NCI-H187 (cell line): ENCODE measurements at places on chromosomes 12 and 14.

- no peak for DNase-seq
These were observed 637 bp downstream of the ACVRL1 start for GRCh38 chr12:51907856-51908425.

GRCh38 chr14:62645649-62646048 is 399.6 kb downstream of the KCNH5 start:
- no peak for DNase-seq

DNA sequence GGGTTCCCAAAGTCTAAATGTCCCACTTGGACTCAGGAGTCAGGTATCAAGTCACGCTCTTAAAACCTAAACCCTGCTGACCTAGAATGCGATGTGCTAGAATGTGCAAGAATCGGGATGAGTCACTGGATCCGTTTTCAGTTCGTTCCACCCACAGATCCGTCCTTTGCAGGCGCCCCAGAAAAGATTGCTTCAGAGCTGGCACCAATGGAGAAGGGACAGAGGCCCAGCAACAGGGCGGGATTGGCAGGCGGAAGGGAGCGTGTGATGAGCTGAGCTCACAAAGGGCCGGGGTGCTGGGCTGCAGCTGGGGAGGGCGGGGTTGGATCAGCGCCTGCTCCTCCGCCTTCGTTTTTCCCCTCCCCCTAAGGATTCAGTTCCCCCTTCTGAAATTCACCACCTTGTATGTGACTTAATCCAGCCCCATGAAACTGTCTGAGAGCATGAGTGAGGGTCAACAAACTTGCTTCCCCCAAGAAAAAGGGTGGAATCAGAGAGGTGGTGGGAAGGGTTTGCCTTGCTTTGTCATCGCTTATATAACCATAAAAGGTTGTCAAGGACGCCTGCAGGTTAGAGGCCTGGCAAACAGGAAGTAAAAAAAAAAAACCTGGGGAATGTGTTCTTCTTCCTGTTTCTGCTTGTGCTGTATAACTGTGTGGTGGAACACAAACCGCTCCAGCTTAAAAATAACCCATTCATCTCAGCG is 2.8 kb upstream of the UBC start:
- DNase-seq = no peak

GRCh38 chr12:58487255-58487654 is 433.0 kb downstream of the LRIG3 start:
- DNase-seq = no peak

DNA sequence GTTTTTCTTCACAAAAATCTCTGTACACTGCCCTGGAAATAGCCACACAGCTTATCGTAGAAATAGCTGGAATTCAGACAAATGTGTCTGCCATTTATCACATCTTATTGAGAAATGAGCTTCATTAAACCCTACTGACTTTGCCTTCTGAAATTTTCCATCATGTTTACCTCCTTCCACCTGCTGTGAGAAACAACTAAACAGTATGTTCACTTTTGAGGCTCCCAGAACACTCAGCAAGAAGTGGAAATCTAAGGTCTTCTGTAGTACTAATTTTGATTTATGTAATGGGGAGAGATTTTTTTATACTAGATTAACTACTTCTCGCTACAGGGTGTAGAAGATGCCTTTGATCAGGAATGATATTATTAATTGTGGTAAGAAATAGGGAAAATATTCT is 268.0 kb downstream of the KCNC2 start:
- DNase-seq = no peak

DNA sequence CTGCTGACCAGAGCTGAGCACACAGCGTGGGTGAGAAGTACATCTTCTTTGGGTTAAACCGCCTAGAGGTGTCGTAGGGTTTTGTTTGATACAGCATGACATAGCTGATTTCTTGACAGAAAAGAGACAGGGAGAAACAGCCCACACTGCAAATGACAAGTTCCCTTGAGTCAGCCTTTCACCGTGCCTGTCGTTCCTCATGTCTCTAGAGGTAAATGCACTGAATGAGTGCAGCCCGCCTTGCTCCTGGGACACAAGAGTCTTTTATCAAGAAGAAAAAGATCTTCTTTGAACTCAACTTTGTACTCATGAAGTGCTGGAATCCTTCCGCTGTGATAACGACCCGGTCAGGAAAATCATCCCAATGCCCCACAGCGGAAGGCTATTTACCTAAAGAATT is 77.6 kb downstream of the TMEM132D start:
- no peak for DNase-seq

DNA sequence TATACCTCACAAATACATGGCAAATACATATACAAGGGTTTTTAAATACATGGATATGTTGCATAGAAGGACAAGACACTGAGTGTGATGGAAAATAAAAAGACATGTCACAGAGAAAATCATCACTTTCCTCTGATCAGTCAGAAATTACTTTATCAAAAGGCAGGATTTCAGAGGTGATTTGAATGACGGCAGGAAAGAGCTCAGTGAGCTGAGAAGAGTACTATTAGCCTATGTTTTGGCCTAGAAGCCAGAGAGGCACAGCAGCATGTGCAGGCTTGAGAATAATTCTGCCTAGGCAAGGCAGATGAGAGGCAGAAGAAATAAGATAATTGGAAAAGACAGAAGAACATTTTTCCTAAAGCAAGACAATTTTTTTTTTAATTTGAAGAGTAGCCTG is 94.9 kb downstream of the BCAT1 start:
- DNase-seq = no peak

GRCh38 chr12:124399622-124400021 is 104.7 kb downstream of the RFLNA start:
- no peak for DNase-seq

GRCh38 chr14:92666251-92666650 is 82.2 kb downstream of the LGMN start:
- DNase-seq = no peak

- no peak for DNase-seq
These were observed 51.4 kb downstream of the HMGA2 start for GRCh38 chr12:65875640-65876071.

GRCh38 chr12:38915429-38916182 is 10.2 kb upstream of the CPNE8 start:
- DNase-seq = no peak

DNA sequence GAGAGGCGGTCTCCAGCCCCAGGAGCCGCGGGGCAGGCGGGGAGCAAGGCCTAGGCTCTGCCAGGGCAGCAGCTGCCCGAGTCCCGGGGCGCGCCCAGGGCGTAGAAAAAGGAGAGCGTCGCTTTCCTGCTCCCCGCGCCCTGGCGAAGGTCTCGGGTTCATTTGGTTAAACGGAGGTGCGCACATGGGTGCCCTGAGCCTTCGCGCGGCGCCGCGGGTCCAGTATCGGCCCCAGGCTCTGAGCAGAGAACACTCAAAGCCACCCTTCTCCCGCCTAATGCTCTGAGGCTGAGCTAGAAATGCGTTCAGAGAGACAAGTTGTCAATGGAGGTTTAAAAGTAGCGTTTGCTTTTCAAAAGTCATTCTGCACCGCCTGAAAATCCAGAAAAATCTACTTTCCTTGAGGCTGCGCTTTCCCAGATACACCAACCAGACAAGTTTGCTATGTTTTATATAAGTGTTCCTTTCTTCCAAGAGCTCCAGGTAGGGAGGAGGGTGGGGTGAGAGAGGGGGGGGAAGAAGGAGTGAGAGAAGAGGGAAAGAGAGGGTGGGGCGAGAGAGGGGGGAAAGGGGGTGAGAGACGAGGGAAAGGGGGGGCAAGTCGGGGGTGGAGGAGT is 1.5 kb downstream of the TMEM132C start:
- DNase-seq = no peak

- no peak for DNase-seq
These were observed 232.0 kb upstream of the TMTC1 start for GRCh38 chr12:30015631-30016337.

- DNase-seq = no peak
These were observed 1.7 kb downstream of the BTBD6 start for GRCh38 chr14:105250008-105250366.

DNA sequence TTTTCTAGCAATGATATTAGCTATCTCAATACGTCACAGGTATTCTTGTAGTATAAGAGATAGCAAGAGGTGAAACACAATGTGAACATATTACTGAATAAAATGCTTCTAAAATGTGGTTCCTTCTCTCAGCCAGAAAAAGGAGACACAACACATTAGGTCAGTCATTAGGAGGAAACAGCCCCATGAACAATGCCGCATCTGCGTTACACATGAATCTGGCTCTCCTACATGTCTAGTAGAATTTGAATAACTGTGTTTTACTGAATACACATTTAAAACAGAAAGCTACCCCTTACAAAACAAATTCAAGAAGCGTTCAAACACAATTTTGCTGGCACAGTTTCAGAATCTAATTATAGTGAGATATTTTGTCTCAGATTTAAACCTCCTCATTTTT is 51.6 kb downstream of the EFCAB11 start:
- no peak for DNase-seq

GRCh38 chr14:95817271-95817670 is 59.4 kb upstream of the TUNAR start:
- no peak for DNase-seq

- no peak for DNase-seq
These were observed 405.6 kb upstream of the TMEM132C start for GRCh38 chr12:127861406-127861805.

DNA sequence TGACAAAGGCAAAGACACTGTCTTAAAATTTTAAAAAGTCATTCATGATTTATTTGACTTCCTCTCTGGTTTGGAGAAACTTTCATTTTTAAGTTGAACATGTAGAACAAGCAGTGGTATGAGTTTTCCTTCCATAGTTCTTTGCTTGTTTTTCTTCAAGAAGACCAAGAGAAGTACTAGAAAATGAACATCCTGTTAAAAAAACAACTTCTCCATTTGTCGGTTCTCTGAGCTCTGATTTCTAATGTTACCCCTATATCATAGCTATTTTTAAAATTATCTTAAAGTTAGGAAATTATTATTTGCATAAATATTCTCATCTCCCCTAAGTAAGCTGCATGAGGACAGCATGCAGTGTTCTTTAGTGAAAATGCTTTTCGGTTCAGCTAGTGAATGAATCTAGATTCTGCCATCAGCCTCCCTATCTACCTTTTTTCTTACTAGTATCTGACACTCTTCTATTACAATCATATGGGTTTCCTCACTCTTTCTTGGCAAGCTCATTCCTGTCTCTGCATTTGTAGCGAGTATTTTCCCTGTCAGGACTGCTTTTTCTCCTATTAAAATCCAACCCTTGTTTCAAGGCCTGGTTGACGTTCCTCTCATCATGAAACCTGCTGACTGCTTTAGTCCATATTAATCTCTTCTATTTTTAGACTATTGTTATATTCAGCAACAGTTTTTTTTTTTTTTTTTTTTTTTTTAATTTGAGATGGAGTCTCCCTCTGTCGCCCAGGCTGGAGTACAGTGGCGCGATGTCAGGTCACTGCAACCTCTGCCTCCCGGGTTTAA is 15.8 kb downstream of the DIP2B start:
- no peak for DNase-seq

DNA sequence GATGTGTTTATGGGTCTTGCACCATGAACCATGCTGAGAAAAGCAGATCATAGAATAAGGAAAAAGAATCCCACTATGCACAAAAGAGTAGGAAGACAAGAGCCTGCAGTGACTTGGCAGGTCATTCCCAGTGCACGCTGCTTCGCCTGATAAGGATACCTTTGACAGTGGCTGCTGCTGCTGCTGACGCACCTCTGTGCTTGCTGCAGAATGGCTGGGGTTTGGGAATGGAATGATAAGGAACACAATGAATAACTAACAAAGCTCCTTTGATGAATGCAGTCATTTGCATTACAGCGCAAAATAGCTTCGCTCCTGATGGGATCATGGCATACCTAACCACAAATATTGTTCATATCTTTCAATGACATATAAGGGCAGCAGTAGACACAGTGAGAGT is 278.7 kb downstream of the PDZRN4 start:
- no peak for DNase-seq

GRCh38 chr14:102926104-102926503 is 3.6 kb downstream of the AMN start:
- DNase-seq = no peak
